ENCODE measurements at places on chromosomes 7 and 10.

DNA sequence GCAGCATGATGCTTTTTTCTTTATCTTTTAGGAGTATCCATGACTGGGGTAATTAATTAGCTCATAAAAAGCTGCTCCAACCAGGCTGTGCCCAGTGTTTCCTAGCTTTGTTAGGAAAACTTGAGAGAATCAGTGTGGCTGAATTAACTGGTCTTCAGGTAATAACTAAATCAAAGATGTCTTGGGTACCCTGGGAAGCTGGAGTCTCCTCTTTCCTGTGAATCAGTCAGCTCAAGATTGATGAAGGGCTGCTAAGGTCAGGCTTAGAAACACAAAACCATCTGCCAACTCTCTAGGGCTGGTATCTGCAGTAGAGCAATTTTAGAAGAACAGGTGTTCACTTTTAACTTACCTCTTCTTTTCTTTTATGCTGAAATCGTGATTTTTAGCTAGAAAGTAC is 21.4 kb upstream of the ATOH7 start:
- DNase-seq, result no peak

DNA sequence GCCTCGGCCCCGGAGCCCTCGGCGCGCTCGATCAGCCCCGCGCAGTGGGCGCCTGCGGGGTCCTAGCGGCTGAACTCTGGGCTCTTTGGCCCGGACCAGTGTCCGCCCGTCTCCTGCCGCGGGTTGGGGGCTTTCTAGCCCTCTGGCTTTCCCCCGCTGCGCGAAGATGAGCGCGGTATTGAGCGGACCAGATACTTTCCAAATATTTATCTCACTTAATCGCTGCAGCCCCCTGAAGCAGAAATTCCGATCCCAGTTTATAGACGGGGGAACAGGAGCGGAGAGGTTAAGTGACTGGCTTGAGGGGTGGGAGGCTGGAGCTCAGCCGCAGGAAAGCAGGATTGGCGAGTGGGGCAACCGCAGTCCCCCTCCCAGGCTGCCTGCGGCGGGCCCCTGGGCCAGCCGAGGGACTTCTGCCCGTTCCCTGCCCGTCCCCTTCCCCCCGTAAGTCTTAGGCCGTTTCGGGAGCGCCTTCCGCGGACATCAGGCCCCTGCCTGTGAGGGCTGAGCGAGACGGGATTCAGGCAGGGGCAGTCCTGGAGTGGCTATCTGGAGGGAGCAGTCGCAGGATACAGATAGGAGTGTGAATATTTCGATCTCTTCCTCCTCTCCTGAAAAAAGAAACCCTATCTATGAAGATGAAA is 565 bp downstream of the STRIP2 start:
- DNase-seq, result no peak

DNA sequence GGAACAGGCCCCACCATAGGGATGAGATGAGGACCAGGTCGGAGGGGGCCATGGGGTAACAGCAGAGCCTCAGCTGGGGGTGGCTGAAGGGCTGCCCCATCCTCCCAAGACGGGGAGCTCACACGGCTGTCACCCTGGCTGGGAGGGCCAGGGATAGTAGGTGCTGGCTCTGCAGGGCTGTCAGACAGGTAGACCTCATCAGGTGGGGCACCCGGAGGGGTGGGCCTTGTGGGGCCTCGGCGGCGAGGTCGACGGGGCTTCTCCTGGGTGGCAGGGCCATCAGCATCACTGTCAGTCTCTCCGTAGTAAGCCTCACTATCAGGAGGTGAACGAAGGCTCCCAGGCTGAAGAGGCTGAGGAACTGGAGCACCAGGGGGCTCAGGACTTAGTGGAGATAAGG is 2.6 kb downstream of the SYNPO2L start:
- no peak for DNase-seq

DNA sequence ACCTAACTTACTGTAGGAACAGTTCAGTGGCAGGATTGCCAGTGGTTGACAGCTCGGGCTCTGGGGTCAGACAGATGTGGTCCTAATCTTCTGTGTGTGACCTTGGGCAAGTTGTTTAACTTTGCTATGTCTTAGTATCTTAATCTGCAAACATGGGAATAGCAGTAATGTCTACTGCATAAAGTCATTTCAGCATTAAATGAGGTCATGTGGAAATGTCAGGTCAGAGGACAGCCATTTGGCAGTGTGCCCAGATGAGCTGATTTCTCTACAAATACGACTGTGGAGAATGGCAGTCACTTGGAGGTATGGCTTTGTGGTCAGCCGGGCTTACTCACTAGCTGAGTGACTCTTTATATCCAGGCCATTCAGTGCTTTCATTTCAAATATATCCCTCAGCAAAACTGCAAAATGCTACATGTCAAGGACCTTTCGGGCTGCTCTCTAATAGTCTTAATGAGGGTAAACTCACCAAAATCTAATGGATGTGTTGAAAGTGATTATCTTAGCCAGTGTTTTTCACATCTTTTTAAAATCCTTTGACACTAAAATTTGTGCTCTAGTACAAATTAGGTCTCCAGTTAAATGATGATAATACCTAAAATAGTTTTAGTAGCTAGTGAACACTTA is 171.4 kb downstream of the ST7 start:
- DNase-seq, result no peak

DNA sequence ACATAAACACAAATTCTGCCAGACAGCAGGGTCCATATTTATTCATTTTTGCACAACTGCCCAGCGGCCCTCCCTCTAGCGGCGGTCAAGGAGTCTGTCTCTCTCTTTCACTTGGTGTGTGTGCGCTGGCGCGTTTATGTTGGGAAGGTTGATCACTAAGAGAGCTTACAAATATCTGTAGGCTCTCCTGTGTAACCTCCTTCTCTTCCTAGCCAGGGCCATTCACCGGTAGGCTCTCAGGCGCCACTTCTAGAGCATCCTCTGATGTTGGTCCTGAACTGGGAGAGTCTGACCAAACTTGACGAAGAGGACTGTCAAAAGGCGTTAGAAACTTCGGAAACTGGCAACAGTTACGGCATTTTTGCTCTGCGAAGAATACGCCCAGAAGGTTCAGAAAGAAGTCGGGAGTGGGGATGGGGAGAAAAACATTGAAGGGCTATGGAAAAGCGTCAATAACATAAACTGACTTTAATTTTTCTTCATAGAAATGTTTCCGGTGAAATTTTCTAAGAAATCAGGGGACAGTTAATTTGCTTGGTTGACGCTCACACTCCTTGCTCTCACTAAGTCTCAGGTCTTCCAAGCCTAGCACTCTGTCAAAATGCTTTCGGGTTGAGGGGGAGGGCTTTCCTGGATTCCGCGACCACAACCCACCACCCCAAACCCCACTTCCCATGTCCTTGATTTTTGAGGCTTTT is 731.1 kb downstream of the ZWINT start:
- no peak for DNase-seq

- DNase-seq, result no peak
Observed at GRCh38 chr10:44853148-44853734, 57.9 kb upstream of the TMEM72 start.

DNA sequence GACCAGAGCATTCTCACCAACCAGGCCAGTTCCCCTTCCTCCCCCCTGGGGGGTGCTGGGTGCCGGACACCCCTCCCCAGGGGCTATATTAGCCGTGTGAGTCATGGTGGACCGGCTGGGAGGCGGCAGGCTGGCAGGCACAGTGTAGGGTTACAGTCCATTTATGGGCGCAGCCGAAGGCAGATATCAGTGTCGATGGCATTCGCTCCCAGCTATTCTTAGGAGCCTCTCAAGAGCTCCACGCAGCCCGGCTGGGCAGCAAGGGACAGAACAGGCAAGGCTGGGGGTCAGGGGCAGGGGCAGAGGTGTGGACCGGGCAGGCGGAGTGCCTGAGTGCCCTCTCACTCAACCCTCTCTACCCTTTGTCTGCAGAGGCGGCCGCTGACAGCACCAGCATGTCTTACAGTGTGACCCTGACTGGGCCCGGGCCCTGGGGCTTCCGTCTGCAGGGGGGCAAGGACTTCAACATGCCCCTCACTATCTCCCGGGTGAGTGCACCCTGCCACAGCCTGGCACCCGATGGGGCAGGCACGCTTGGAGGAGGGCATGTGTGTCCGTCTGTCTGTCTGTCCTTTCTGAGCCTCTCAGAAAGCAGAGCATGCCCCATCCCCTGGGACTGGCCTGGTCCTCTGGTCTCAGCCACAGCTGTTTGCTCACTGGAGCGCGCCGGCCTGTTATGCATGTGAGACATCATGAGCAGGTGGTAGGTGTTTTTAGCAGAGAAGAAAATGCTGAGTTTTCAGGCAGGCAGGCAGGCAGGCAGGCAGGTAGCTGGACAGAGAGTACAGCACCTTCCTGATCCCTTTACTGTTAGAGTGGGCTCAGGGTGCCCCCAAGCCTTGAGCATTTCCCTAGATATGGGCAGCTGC is at the start of gene LDB3:
TSS of gene LDB3 (plus strand) at position 215 of the 869 bp plus-strand sequence. CDS start at position 396, 181 bp downstream.
- no peak for DNase-seq

DNA sequence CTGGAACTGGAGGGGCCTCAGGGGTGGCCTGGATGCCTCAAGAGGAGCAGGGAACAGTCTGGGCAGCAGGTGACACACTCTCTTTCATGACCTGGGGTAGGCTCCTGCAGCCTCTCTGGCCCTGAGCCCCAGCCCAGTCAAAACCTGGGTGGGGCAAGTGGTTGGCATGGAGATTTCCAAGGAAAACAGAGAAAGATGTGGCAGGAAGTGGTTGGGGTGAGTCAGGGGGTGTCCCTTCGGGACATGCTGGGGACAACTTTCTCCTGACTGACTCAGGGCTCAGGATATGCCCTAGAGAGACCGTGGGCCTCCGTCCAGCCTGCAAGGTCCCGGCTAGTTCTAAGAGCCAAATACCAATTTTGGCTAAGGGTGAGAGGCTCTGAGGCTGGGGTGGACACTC is 2.9 kb downstream of the AQP1 start:
- DNase-seq, result no peak

GRCh38 chr7:77894574-77895091 is 96.1 kb downstream of the PHTF2 start:
- no peak for DNase-seq

- DNase-seq, result no peak
Observed at GRCh38 chr7:134632937-134633540, 13.6 kb upstream of the BPGM start.

DNA sequence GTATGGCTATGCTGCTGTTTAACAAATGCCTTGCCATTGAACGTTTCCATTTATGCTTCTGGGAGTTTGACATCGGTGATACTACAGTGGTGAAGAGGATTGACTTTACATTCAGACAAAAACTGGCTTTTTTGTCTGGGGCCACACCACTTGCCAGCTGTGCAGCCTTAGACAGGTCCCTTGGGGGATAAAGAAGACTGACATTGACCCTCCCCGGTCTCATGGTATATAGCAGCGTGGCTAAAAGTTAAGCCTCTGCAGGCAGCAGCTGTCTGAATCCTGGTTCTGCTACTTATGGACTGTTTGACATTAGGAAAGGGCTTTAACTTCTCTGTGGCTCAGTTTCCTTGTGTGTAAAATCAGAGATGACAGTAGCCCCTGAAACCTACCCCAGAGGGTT is 42.0 kb upstream of the PTF1A start:
- no peak for DNase-seq

DNA sequence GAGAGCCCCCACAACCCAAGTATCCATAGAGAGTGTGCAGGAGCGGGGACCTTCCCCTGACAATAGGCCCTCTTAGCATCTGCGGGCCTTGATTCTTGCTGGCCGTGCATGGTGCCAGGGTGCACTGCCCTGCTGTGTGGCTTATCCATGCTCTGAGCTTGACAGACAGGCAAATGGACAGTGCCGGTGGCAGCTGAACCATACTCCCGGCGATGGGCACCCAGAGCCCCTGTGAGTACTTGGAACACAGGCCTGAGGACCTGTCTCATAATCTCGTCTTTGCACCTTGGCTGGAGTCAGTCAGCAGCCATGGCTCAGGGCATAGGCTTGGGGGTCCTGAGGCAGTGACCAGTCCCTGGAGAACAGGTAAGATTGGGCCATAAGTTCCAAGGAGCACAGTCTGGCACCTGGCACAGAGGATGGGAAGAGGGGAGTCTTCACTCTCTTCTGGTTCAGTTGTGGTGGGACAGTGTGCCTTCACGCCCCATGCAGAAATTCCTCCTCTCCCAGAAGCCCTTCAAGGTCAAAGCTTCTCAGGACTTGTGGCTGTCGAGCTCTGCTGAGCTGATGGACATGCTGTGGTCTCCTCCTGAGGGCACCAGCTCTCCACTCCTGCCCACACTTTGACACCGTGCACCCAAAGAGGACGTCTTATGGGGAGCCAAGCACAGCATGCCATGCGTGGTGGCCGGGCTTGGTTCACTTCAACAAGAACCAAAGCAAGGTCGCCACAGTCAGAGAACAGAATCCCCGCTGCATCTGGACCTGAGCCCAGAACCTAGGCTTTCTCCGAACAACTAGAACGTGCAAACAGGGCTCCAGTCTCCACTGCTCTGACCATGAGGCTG is 59.4 kb upstream of the CAMK2B start:
- no peak for DNase-seq

DNA sequence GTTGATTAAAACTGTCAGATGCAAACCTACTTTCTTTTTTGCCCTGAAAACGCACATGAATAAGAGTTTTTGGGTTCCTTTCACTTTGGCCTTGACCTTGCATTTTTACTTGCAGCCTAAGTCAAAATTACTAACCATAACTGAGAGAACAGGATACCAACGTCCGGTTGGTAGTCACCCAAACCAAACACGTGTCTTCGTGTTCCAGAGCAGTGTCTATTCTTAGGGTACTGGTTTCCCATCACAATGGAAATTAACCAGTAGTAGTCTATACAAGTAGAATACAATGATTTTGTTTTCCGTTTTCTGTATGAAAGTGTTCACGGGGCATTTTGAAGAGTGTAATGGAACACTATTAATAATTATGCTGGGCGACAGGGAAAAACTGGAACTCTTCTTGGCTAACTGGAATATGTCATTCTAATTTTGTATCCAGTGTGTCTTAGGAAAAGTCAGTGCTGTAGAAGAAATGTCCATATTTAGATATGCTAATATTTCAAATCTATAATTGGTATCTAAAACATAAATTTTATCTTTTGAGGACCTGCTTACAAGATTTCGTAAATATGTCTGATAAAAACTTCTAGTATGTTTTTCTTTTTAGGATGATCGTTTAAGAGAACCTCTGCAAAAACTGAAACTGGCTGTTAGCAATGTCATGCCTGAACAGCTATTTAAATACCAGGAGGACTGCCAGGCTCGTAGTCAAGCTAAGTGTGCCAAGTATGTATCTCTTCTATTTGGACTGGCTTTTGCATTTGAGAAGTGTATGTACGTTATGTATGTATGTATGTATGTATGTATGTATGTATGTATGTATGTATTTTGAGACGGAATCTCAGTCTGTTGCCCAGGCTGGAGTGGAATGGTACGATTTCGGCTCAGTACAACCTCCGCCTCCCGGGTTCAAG is 40.9 kb downstream of the UBN2 start:
- no peak for DNase-seq

DNA sequence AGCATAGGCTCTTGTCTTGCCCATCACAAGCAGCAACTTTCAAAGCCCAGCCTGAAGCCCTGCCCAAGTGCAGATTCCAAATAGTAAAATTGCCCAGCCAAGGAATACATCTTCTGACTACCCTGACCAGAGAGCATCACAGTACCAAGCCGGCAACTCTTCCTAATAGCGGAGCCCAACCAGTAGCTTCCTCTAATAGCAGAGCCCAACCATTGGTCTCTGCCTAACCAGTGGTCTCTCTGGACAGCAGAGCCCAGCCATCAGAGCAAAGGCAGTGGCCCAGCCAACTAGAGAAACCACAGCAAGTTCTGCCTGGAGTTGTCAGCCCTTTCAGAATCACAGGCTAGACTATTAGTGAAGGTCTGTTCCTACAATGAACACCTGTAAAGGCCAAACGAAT is 285.6 kb downstream of the HGF start:
- no peak for DNase-seq

GRCh38 chr10:117360994-117361667 is 14.1 kb downstream of the PDZD8 start:
- DNase-seq, result no peak
